NCI-H146 (cell line): ENCODE measurements at places on chromosomes 5 and 9.

GRCh38 chr5:178673801-178674295 is 47.0 kb upstream of the CLK4 start:
- DNase-seq = no peak

DNA sequence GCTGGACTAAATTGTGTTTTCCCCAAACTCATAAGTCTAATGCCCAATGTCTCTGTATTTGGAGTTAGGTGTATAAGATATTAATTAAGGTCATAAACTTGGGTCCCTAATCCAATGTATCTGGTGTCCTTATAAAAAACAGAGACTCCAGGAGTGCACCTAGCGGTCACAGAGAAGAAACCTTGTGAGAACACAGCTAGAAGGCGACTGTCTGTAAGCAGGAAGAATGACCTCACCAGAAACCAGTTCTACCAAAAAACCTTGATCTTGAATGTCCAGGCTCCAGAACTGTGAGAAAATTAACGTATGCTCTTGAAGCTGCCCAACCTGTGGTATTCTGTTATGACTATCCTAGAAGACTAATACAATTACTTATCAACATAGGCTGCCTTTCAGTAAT is 591.7 kb upstream of the PTPRD start:
- no peak for DNase-seq

- no peak for DNase-seq
Observed at GRCh38 chr5:137737349-137738131, 1.7 kb upstream of the KLHL3 start.

GRCh38 chr5:151083081-151083676 is 2.3 kb upstream of the TNIP1 start:
- peak; percentile 9 for DNase-seq

DNA sequence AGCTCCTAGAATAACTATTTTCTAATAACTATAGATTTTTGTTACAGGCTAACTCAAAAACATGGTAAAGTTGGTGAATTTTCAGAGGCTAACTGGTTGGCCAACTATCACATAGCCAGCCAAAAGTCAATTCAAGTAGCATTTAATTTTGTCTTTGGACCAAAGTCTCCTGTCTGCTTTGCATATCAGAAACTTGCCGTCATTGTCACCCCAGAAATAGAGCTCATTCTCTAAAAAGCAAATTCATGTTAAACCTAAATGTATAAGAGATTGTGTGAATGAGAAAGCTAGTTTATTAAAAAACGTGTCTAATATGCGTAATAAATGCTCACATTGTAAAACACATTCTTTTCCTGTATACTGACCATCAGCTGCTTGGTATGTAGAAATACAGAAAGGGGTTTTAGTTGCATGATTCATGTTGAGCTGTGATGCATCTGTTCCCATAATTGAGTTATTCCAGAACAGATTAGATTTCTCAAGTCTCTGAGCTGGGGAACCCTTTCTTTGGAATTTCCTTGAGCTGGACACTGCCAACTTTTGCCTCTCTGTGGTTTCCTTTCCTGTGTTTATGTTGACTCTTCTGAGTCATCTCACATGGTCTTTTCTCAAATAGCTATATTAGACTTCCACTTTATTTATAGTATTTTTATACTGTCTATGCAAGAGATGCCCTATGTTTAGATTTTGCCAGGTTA is 7.3 kb downstream of the SRFBP1 start:
- no peak for DNase-seq

- no peak for DNase-seq
Observed at GRCh38 chr9:15176836-15177235, 130.2 kb downstream of the TTC39B start.

- no peak for DNase-seq
Observed at GRCh38 chr9:35956651-35957050, 1.3 kb downstream of the OR2S2 start.

DNA sequence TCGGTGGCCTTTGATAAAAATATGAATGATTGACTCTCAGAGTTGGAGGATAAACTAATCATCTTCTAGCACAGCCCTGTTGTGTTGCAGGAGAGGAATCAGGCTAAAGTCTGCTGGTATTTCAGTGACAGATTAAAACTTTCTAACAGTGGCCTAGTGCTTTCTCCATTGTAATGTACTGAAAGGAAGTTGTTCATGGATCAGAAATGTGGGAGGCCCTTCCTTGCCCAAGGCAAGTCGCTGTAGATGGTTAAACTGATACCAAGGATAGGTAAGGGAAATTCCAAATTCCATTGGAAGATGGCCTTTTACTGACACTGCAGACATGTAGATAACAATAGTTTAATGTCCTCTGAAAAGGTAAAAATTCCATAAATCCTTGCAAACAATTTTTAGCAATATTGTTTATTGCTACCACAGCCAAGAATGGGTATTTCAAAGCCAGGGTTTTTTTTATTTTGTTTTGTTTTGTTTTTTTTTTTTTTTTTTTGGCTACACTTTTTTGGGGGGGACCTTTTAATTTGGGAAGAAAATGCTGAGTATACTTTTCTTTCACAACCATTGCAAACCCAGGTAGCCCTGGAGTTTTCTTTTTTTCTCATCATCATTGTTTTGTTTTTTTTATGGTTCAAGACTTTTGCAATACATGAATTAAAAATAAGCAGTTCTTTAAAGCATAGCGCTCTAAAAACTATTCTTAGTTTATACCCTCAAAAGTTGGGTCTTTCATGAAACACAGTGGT is 35.5 kb downstream of the WDR36 start:
- no peak for DNase-seq
